ENCODE measurements at places on chromosomes 13 and 19. TPM values are rescaled to one million over a fixed set of nuclear protein-coding genes. Genes with fewer than 3 reads are reported as not detected.
A peak's percentile ranks its signal among the peaks of the same experiment; 100 is the strongest.

DNA sequence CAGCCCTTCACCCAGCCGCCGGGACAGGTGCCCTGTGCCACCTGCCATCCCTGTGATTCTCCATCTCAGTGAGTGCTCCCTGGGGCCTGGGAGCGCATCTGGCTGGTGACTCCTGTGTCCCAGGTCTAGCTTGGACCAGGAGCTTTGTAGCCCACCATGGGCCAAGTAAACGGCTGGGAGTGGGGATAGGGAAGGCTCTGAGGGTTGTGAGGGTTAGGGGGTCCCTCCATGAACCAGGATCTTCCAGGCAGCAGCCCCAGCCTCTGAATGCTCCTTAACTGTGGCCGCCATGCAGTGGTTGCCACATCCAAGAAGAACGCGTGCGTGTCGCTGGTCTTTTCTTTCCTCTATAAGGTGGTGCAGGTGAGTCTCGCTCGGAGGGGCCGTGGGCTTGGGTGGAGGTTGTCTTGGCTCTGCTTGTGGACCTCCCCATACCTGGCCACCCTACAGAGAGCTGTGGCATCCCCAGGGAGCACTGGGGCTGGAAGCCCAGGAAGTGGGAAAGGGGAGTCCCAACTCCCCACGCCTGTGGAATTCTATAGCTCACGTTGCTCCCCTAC lies 8.4 kb downstream of the AP1M1 start:
- peaks cover 76% of the 10 kb centered on the region for H3K36me3 ChIP-seq
- H3K27me3 ChIP-seq = no peaks in the 10 kb centered on the region
- no peak for DNase-seq
- H3K4me1 ChIP-seq = peaks cover 35% of the 10 kb centered on the region
- H3K27ac ChIP-seq = peak overlapping the region; percentile 41

GRCh38 chr13:99310382-99311031 lies 3.3 kb upstream of the GPR183 start:
- peak overlapping the region; percentile 50 for H3K4me3 ChIP-seq
- peaks cover 48% of the 10 kb centered on the region for H3K36me3 ChIP-seq
- H3K27me3 ChIP-seq = no peaks in the 10 kb centered on the region
- H3K4me1 ChIP-seq = peaks cover 68% of the 10 kb centered on the region
- DNase-seq = no peak
- H3K27ac ChIP-seq = peak overlapping the region; percentile 93

CAMSAP3 gene
- total RNA-seq = 0.23 TPM

LYL1 gene
- 5.6 TPM for total RNA-seq

Data from activated T-helper 2 cell treated with anti-CD3 and anti-CD28 coated beads, Interferon-gamma antibody, Interleukin-2, Interleukin-4, amounts not matched to agents 10 μg/mL and 5 μg/mL and 100 μg/mL, durations not matched to agents 14 hours and 24 hours and 36 hours (primary cell).